Bronchus fibroblast of lung (primary cell): ENCODE measurements at places on chromosomes 1 and 21. TPM values are rescaled to one million over a fixed set of nuclear protein-coding genes. Genes with fewer than 3 reads are reported as not detected.

EEIG2 gene
- 6.2 and 7.1 TPM in 2 replicates for total RNA-seq

MARK1 gene
- total RNA-seq: 0.89 and 1.2 TPM in 2 replicates

ETV3L gene
- not detected in 2 replicates for total RNA-seq

AZIN2 gene
- total RNA-seq: 4.5 and 5.2 TPM in 2 replicates

SMCP gene
- total RNA-seq: not detected in 2 replicates

SLC2A5 gene
- not detected in 2 replicates for total RNA-seq

TTC22 gene
- not detected in 2 replicates for total RNA-seq

LCE3C gene
- not detected in 2 replicates for total RNA-seq

TAL1 gene
- total RNA-seq: not detected in 2 replicates

TMEM183A gene
- 52.0 and 61.7 TPM in 2 replicates for total RNA-seq

MYBPH gene
- total RNA-seq: not detected in 2 replicates

LDLRAP1 gene
- 9.7 and 9.8 TPM in 2 replicates for total RNA-seq

DNASE2B gene
- 0.15 and 0.17 TPM in 2 replicates for total RNA-seq

ASPM gene
- total RNA-seq: 28.2 and 39.3 TPM in 2 replicates

IL22RA1 gene
- total RNA-seq: not detected in 2 replicates

AVPR1B gene
- total RNA-seq: not detected in 2 replicates

CHI3L1 gene
- total RNA-seq: 0.50 and 0.59 TPM in 2 replicates

GREM2 gene
- under 0.01 TPM in 1 of 2 replicates, not detected in the other for total RNA-seq

CD52 gene
- not detected in 2 replicates for total RNA-seq

DSTYK gene
- 6.8 and 7.2 TPM in 2 replicates for total RNA-seq

ADCY10 gene
- not detected in 2 replicates for total RNA-seq

VAV3 gene
- total RNA-seq: under 0.01 TPM in 1 of 2 replicates, not detected in the other

SLAMF7 gene
- total RNA-seq: not detected in 2 replicates

NCAM2 gene
- total RNA-seq: 0.84 and 1.0 TPM in 2 replicates

KCNT2 gene
- total RNA-seq: 1.3 and 1.6 TPM in 2 replicates

PTPRF gene
- total RNA-seq: 54.3 and 56.8 TPM in 2 replicates

WDR26 gene
- 15.5 and 18.7 TPM in 2 replicates for total RNA-seq

TRIM63 gene
- not detected in 2 replicates for total RNA-seq

EIF4G3 gene
- 19.9 and 22.2 TPM in 2 replicates for total RNA-seq

TSPAN1 gene
- total RNA-seq: 0.89 and 1.0 TPM in 2 replicates

TCP10L gene
- total RNA-seq: not detected in 2 replicates

GPR37L1 gene
- total RNA-seq: not detected in 2 replicates

SMPDL3B gene
- not detected in 2 replicates for total RNA-seq

KLHL17 gene
- 9.8 and 9.9 TPM in 2 replicates for total RNA-seq

THEM5 gene
- not detected in 2 replicates for total RNA-seq

SYPL2 gene
- 0.15 and 0.17 TPM in 2 replicates for total RNA-seq

NKAIN1 gene
- 0.15 and 2.4 TPM in 2 replicates for total RNA-seq
